ENCODE measurements at places on chromosomes 2 and 18.

- no peak for DNase-seq
Observed at GRCh38 chr2:237389831-237390230, 24.1 kb downstream of the COL6A3 start.

DNA sequence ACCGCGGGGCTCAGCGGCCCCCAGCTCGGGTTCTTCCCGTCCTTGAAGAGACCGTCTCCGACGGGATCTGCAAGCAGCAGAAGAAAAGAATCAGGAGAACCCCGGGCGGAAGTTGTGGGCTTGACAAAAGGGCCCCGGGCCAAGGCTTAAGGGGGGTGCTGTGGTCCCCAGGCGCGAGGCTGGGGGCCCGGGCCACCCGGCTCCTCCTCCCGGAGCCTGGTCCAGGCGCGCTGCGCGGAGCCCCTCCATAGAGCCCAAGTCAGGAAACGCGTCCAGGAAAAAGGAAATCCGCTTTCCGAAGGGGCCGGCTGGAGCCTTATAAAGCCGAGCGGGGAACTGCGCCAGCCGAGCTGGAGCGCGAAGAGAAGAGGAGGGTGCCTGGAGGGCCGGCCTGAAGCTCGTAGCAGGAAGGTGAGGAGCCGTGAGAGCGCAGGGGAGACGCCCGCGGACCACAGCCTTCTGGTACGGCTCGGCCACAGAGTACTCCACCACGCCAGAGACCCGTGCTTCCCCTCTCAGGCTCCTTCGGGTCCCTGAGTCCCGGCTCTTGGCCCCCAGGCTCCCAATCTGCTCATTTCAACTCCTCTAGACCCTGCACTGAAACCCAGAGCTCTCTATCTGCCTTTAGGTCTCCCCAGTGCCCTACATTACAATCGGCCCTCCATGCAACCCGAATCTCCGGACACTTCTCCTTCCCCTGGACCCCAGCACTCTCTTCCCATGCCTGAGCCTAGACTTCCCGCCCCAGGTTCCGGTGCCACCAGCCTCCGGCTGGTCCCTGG, 554 bp downstream of the FEV start:
- DNase-seq = no peak

- no peak for DNase-seq
Observed at GRCh38 chr2:50831676-50832075, 200.3 kb downstream of the NRXN1 start.

DNA sequence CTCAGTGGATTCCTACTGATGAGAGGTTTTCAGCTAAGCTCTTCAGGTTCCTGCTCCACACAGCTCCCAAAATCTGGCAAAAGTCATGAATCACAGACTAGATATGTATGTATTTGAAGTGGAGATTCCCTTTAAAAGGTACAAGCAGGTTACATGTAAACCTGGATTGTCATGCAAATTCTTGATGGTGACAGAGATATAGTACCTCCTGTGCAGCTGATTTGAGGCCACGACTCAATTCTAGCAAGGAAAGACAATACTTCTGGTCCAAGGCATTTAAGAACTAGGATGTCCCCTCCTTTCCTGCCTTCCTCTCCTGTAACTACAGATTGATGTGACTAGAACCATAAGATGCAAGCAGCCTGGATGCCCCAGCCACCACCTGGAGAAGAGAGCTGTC, 55.0 kb downstream of the GORASP2 start:
- no peak for DNase-seq

- no peak for DNase-seq
Observed at GRCh38 chr2:138600732-138601457, 99.3 kb downstream of the SPOPL start.

DNA sequence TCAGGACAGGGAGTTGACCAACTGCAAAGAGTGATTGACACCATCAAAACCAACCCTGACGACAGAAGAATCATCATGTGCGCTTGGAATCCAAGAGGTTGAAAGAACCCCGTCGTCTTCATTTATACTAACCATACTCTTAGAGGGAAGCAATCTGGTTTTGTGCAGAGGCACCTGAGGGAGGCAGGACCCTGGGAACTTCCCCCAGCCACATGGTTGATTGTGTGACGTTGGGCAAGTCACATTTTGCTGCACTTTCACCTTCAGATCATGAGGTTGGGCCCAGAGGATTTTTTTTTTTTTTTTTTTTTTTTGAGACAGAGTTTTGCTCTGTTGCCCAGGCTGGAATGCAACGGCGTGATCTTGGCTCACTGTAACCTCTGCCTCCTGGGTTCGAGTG, 11.6 kb downstream of the TYMS start:
- DNase-seq = no peak

DNA sequence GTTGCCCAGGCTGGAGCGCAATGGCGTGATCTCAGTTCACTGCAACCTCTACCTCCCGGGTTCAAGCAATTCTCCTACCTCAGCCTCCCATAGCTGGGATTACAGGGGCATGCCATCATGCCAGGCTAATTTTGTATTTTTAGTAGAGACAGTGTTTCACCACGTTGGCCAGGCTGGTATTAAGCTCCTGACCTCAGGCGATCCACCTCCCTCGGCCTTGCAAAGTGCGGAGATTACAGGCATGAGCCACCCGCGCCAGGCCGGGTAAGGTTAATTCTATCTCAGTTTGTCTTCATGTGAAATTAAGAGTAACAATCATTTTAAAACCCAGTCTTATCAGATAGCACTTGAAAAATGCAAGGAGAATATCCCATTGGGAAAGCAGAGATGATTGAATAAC, 1681.7 kb upstream of the DDX18 start:
- no peak for DNase-seq

DNA sequence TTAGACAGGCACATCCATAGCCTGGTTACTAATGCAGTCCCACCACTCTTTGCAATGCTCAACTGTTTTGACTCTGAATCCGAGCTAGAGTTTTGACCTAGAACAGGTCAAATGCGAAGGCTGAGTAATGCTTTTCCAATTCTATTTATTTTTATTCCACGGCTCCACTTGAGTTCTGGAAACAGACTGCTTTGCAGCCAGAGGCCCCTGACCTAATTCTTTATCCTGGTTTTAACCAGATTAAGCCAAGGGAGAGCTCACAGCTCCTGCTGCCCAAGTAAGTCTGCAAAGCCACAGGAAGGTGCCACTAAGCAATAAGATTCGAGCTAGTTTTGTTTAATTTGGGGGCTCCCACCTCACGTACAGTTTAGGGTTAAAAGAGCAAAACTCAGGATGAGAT, 51.4 kb downstream of the MREG start:
- DNase-seq = no peak

- no peak for DNase-seq
Observed at GRCh38 chr2:70089220-70089982, 2.1 kb downstream of the PCBP1 start.

DNA sequence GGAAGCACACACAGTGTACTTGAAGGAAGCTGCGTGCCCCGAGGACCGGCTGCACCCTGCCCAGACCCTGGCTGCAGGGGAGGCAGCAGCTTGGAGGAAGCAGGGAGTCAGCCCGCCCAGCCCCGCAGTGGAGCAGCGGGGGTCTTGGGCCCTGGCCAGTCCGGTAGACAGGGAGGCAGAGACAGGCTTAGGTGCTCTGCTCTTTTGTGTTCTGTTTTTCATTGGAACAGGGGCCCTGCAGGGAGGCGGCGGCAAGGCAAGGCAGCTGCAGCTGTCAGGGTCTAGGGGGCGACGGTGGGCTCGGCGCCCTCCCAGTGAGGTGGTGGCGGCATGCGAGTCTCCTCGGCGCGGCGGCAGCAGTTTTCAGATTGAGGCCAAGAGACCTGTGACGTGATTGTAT, 53.3 kb upstream of the TFCP2L1 start:
- no peak for DNase-seq

GRCh38 chr18:44033144-44033701, 647.5 kb upstream of the SETBP1 start:
- DNase-seq = no peak

Data from T-helper 22 cell (primary cell).